ENCODE measurements at places on chromosomes 11 and 22. TPM values are rescaled to one million over a fixed set of nuclear protein-coding genes. Genes with fewer than 3 reads are reported as not detected.

Gene WT1
- not detected for total RNA-seq

Gene MRGPRE
- not detected for total RNA-seq

Gene TKFC
- 42.1 TPM for total RNA-seq

Gene RAG1
- total RNA-seq, result 0.73 TPM

GRCh38 chr11:623349-623869, 1.3 kb downstream of the CDHR5 start:
- H3K27me3 ChIP-seq, result no peaks in the 10 kb centered on the region
- no peaks in the 10 kb centered on the region for H3K36me3 ChIP-seq
- H3K27ac ChIP-seq, result no peak overlapping the region

- H3K4me1 ChIP-seq, result no peaks in the 10 kb centered on the region
- H3K36me3 ChIP-seq, result no peaks in the 10 kb centered on the region
- no peaks in the 10 kb centered on the region for H3K27me3 ChIP-seq
- no peak overlapping the region for H3K4me3 ChIP-seq
- no peak overlapping the region for H3K27ac ChIP-seq
These were observed 865.1 kb upstream of the CNTN5 start for GRCh38 chr11:98155696-98156095.

DNA sequence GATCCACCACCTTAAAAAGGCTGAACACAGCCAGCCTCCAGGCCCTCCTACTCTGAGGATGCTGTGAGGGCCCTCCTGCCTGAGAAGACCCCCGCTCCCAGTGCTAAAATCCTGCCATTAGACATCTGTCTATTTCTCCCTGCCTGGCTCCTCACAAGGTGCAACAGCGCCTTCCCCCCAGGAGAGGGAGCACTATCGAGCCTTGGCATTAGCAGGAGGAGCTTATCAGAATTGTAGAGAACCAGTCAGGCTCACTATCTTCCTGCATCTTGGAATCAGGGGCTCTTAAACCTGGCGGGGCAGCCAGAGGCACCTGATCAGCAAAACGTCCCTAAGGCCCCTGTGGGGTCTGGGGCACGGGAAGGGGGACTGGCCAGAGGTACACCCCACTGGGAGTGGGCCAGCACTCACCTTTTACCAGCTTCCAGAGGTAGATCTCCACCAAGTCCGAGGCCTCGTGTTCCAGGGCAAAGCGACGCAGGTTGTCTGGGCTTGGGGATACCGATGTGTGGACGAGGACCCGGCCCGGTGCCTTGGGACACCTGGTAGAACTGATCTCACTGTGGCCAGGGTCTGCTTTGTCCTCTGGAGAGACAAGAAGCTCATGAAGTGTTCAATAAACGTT, 28.7 kb downstream of the CHRDL2 start:
- H3K36me3 ChIP-seq, result no peaks in the 10 kb centered on the region
- DNase-seq, result peak; percentile 35
- no peak overlapping the region for H3K27ac ChIP-seq

DNA sequence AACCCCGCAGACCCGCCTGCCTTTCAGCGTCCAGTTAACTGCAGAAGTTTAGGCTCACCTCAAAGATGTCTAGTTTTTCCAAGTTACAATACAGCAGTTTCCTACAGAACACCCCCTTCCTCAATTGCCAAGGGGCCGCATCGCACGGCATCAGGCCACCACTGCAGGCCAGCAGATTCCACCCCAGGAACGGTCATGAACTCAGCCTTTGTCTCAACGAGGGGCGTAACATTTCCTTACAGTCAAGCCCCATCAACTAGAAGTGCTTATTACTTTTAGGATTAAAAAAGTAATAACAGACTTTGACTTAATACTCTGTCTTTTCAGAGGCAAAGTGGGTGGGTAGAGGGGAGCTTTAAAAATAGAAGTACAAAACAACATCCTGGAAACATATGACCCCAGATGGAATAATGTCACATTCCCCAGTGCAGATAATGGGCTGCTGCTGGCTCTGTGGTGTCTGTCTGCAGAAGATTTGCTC, 36.3 kb downstream of the PPP2R1B start:
- no peaks in the 10 kb centered on the region for H3K27me3 ChIP-seq
- H3K27ac ChIP-seq, result no peak overlapping the region
- no peak for DNase-seq
- peaks cover 4% of the 10 kb centered on the region for H3K36me3 ChIP-seq
- no peak overlapping the region for H3K4me3 ChIP-seq
- H3K4me1 ChIP-seq, result no peaks in the 10 kb centered on the region

GRCh38 chr11:105137286-105137685, 2.3 kb downstream of the CARD18 start:
- H3K4me3 ChIP-seq, result no peak overlapping the region
- no peak overlapping the region for H3K27ac ChIP-seq
- no peaks in the 10 kb centered on the region for H3K36me3 ChIP-seq

DNA sequence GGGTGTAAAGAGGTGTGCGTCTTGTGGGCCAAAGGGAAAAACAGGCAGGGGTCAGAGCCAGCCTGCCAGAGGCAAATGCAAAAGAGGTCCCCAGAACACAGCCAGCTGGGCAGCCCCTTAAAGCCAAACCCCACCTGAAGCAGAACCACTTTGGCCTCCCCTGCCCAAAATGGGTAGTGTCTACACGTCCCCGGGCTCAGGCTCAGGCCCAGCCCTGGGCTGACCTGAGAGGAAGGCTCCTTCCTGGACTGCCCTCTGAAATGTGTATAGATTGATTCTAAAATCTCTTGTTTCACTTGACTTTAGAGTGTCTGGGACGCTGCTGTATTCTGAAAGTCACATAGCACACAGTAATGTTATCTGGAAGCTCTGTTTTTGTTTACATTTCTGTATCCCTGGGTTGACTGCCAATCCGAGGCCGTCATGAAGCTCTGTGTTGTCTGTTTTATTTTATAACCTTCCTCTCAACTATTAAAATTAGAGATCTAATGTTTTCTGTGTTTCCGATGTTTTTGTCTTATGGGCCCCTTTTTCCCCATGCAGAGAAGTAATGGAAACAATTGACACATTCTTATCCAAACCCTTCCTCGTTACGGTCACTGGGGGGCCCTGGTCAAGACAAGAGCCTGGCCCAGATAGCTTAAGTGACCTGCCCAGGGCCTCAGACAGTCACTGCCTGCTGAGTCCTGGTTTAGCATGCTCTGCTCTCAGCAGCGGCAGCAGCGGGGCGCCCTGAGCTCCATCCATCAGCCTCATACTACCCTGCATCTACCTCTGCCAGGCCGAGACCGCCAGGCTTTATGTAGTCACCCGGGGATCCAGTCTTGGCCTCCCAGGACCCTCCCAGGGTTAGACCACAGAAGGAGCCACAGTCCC, 10.1 kb downstream of the OVOL1 start:
- H3K27me3 ChIP-seq, result no peaks in the 10 kb centered on the region
- H3K4me3 ChIP-seq, result no peak overlapping the region
- peaks cover 2% of the 10 kb centered on the region for H3K4me1 ChIP-seq
- no peak for DNase-seq

Data from CD4-positive, alpha-beta memory T cell (primary cell).